ENCODE measurements at places on chromosomes 5 and 9.

GRCh38 chr5:61401726-61402125, 69.7 kb downstream of the ZSWIM6 start:
- DNase-seq, result no peak

DNA sequence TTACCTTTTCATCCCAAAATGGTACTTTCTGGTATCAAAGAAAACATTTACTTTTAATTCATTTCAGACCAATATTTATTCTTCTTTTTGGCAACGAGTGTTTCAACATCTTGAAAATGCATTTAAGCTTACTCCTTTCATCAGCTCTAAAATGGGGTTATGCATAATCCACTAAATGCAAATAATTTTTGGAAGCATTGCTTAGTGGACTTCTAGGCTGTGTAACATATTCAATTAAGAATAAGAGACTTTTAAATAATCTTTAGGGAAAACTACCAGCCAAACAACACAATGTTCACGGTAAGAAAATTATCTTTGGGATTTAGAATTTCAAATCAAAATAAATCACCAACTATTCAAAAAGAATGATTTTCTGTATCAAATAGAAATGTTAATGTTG, 118.2 kb downstream of the ADAMTS6 start:
- no peak for DNase-seq

DNA sequence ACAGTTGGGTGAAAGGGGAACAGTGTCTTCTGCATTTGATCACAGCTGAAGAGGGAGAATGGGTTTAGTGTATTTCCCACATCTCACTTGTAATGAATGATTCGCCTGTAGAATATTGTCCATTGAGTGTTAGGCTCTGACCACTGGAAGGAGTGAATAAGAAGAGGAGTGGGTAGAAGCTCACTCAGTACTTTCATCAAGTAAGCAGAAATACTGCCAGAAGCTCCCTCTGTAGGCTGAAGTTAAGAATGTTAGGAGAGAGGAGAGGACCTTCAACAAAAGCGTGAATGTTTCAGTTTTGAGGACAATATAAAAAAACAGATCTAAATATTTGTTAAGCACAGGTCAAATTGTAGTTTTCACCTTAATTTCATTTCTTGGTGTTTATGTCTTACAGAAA, 27.5 kb downstream of the FSD1L start:
- no peak for DNase-seq

- DNase-seq, result no peak
Measured at GRCh38 chr5:154329519-154330040, 116.2 kb upstream of the SAP30L start.

- no peak for DNase-seq
Measured at GRCh38 chr9:112288029-112288428, 45.4 kb downstream of the PTBP3 start.

DNA sequence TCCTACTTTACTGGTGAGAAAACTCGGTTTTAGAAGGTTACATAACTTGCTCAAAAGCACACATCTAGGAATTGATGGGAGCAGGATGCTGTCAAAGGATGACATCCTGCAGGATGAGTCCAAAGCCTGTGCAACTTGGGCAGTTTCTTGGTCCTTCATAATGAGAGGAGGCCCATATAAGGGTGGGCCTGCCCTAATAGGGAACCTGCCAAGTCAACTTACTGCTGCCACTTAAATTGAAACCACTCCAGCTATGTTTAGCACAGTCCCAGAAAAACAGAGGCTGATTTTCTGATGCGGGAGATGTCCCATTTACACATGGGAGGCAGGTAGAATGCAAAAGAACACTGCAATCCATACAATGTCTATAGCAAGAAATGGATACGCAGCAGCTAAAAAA, 61.8 kb downstream of the FBXO38 start:
- no peak for DNase-seq

- DNase-seq, result no peak
Measured at GRCh38 chr5:1169211-1170115, 31.9 kb upstream of the SLC6A19 start.

DNA sequence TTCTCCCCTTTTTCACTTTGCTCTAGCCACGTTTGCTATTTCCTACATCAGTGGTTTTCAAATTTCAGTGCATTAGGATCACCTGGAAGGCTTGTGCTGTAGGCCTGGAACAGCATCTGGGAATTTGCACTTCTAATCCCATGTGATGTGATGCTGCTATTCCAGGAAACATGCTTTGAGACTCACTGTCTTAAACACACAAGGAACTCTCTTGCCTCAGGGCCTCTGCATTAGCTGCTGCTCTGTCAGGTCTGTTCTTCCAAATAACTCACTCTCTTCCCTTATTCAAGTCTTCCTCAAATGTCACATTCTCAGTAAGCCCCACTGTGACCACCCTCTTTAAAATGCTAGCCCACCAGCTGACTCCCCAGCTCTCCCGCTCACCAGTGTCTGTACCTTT, 204.0 kb downstream of the DNAH5 start:
- no peak for DNase-seq

DNA sequence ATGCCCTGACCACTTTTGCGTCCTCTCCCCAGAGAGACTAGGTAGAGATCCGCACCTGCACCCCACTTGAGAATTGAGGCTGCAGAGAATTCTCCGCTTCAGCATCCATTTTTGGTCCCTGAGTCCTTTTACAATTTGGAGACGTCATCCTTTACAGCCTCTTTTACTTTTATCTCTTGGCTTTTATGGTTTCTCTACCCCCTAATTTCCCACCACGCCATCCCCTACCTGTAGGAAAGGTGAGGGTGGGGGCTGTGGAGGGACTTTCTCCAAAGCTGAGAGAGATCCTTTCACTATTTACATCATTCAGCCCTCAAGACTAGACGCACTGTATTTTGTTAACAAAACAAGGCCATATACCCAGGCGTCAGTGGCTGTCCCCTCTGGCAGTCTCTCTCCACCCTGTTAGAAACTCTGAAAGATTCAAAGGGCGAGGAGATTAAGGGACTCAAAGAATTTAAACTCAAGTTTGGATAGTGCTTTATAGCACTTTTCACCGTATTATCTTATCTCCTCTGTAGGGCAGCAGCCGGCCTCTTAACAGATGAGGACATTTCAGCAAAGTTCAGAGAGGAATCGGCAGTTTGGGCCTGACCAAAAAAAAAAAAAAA, 1.7 kb downstream of the MSX2 start:
- DNase-seq, result no peak

DNA sequence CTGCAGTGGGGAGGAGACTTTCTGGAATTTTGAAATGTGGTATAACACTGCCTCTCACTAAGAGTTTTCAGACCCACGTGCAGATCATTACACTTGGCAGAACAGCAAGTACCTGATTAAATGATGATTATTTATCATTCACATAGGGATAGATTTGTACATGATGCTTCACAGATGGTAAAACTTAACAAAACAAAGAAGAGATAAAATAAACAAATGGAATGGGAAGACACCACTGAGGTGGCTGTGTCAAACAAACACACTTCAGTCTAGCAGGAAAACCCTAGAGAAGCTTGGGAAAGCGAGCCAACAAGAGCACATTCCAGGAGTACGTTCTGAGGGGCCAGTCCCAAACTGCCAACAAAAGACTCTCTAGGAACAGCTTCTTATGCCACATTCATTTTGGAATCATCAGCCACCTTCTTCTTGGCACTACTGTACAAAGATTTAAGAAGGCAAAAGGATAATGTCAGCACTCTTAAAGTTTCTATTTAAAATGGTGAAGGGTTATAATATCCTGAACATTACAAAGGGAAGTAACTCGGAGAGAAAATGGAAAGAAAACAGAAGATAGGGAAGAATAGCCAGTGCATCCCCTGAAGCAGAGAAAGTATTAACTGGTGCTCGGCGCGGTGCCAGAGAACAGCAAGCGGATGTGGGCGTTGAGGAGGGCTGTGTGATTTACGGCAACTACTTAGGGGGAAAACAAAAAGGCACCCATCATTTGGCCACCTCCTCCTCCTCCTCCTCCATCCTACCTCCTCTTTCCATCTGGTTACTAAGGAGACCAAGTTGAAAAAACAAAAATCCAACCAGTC, 1.6 kb downstream of the MED27 start:
- no peak for DNase-seq

- no peak for DNase-seq
Measured at GRCh38 chr9:2192356-2192979, 177.3 kb downstream of the SMARCA2 start.

DNA sequence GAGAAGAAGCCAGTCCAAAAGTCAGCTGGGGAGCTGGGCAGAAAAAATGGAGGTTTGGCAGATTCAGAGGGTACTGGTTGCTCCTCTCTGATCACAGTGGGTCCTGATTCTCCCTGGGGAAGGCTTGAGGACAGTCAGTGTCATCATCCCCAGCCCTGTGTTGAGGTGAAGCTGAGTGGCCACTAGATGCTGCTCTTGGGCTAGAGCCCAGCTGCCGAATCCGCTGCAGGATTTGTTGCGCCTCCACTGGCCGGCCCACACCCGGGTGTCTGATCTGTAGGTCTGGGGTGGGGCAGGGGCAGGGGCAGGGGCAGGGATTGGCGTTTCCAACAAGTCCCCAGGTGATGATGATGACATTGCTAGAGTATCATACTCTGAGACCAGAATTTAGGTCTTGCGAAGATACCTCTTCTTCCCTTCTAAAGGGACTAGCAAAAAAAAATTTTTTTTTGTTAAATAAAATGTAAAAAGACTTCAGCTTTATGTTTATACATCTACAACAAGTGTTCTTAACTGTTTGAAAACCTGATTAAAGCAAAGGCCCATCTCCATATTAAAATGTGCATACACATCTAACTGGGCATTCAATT, 106.8 kb downstream of the PDE6A start:
- DNase-seq, result peak; percentile 22

DNA sequence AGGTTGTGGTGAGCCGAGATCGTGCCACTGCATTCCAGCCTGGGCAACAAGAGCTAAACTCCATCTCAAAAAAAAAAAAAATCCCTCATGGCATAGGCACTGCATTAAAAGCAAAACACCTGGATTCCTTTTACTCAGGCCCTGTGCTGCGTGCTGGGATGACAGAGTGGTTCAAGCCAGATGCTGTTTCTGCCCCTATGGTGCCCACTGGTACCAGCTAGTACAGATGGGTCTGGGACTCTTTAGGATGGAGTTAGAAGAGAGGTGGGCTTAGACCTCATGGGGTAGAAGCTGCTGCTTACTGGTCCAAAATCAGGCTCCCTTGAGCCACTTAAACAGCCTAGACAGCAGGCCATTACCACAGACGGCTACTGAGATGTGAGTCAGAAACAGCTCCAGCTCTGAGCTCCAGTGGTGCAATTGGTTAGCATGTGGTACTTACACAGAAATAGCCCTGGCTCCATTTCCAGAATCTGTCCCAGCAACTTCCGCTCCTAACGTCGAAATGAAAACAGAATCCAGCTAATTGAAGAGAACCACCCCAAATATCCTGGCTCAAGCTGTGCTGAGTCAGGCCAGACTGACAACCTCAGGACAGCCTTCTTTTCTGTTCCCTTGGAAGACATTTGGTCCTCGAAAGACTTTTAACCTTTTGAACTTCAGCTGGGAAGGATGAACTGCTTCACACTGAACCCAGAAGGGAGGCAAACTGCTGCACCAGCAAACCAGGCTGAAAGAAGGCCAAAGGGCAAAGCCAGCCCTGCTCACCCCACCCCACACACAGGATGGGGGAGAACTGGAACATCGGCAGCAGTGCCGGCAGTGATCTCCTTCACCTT, 15.5 kb downstream of the C5orf15 start:
- DNase-seq, result no peak

- no peak for DNase-seq
Measured at GRCh38 chr9:111874500-111874899, 22.1 kb upstream of the UGCG start.

DNA sequence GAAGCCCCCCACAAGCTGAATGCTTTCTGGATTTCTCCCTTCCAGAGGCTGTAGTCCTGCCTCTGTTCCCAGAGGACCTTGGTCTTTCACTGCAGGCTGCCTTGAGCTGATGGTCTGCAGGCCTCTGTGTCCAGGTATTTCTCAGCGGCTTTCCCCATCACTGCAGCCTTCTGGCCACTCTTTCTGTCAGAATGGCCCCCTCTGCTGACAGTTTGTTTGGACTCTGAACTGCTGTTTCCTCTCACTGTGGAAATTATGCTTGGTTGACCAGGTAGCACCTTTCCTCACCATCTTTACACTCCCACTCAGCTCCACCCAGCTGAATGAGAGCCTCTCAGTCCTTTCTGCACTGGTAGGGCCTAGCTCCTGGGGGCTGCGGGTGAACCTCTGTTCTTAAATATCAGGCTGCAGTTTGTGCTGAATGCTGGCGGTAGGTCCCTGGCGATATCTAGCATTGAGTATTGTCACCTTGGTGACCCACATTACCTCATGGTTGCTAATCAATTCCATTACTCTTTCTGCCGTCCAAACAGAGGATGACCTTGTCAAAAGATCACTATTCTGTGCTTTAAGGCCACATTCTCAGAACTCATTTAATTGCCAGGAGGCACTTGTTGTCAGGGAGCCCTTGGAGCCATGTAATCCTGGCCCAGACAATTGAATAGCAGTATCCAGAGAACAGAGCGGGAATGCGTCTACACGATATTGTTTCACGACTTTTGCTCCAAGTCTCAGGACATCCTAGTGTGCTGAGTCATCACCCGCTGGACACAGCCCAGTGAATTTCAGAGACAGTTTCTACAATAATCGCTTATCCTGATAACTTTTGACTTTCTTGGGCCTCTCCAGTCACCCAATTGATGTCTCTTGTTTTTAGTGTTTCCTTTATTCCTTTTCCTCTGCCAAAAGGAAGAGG, 230.2 kb downstream of the TENT4A start:
- DNase-seq, result no peak

DNA sequence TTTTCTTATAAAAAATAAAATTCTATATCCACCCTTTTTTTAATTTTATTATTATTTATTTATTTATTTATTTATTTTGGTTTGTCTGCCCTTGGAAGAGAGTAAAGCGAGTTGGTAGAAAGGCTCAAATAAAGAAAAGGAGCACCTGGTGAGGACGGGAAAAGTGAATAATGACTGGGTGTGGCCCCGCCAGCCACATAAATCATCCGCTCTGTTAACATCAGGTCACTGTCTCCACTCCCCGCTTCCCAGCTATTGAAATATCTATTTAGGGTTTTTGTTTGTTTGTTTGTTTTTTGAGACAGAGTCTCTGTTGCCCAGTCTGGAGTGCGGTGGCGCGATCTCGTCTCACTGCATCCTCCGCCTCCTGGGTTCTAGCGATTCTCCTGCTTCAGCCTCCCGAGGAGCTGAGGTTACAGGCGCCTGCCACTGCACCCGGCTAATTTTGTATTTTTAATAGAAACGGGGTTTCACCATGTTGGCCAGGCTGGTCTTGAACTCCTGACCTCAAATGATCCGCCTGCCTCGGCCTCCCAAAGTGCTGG, 844 bp downstream of the POLR3G start:
- DNase-seq, result no peak

- DNase-seq, result no peak
Measured at GRCh38 chr5:92421196-92421595, 1038.1 kb upstream of the ARRDC3 start.

Data from anterior cingulate cortex (tissue), 58 donors.